ENCODE measurements at places on chromosomes 2 and 18. TPM values are rescaled to one million over a fixed set of nuclear protein-coding genes. Genes with fewer than 3 reads are reported as not detected.

ZSWIM2 gene
- total RNA-seq = not detected

CDCA7 gene
- 0.89 TPM for total RNA-seq

ERBB4 gene
- 25.3 TPM for total RNA-seq

EPAS1 gene
- 1,419 TPM for total RNA-seq

ASIC4 gene
- 0.53 TPM for total RNA-seq

MALL gene
- 82.7 TPM for total RNA-seq

CCDC150 gene
- total RNA-seq = 1.5 TPM

ACTG2 gene
- 22.2 TPM for total RNA-seq

KCNK3 gene
- total RNA-seq = 26.8 TPM

DNA sequence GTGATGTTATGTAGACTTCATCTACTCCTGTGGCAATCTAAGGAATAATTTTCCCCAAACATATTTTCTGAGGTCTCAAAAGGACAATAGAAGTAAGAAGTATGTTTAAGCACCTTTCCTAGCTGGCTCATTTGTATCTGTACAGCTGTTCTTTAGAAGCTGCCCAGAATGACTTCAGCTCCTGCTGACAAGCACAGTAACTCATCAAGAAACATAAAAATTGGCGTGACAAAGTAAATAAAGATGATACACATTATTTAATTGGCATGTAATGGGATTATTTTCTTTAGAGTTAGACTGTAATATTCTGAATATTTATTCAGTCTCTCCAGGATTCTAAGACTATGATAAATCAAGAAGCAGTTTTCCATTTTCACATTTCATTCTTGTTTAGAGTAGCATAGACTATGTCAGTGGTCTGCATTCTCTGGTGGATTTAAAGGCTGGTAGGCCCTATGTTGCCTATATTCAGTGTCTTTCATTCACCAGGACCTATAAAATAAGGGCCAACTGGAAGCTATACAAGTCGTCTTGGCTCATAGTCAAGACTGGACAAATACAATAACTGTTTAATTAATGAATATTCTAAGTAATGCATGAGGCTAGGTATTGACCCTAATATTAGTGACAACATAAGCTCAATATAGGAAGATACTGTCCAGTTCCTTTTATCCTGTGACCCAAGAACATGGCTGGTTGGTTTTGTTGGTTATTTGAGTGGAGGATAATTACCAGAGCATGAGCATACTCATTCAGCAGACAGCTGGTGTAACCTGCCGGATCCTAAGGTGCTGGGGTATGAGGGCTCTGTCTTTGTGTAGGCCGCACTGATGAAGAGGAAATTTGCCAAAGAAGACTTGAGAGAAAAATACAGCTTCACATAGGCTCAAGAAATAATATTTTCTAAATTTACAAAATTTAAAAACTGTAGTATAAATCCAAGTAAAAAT, 107.0 kb downstream of the PDE1A start:
- H3K27ac ChIP-seq = no peak overlapping the region
- no peak for DNase-seq
- H3K27me3 ChIP-seq = no peaks in the 10 kb centered on the region
- no peak overlapping the region for H3K4me3 ChIP-seq
- no peaks in the 10 kb centered on the region for H3K36me3 ChIP-seq
- H3K4me1 ChIP-seq = no peaks in the 10 kb centered on the region

DNA sequence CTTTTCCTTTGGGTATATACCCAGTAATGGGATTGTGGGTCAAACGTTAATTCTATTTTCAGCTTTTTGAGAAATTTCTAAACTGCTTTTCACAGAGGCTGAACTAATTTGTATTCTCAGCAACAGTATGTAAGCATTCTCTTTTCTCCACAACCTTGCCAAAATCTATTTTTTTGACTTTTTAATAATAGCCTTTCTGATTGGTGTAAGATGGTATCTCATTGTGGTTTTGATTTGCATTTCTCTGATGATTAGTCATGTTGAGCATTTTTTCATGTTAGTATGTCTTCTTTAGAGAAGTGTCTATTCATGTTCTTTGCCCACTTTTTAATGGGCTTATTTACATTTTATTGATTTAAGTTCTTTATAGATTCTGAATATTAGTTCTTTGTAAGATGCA, 145.5 kb downstream of the TRABD2A start:
- no peak for DNase-seq
- no peak overlapping the region for H3K4me3 ChIP-seq
- H3K4me1 ChIP-seq = no peaks in the 10 kb centered on the region
- no peaks in the 10 kb centered on the region for H3K36me3 ChIP-seq
- H3K27me3 ChIP-seq = no peaks in the 10 kb centered on the region

- no peaks in the 10 kb centered on the region for H3K4me1 ChIP-seq
- H3K4me3 ChIP-seq = no peak overlapping the region
- H3K36me3 ChIP-seq = peaks cover 11% of the 10 kb centered on the region
- no peaks in the 10 kb centered on the region for H3K27me3 ChIP-seq
- no peak for DNase-seq
- no peak overlapping the region for H3K27ac ChIP-seq
Observed at GRCh38 chr2:32742376-32742775, 114.5 kb downstream of the TTC27 start.

DNA sequence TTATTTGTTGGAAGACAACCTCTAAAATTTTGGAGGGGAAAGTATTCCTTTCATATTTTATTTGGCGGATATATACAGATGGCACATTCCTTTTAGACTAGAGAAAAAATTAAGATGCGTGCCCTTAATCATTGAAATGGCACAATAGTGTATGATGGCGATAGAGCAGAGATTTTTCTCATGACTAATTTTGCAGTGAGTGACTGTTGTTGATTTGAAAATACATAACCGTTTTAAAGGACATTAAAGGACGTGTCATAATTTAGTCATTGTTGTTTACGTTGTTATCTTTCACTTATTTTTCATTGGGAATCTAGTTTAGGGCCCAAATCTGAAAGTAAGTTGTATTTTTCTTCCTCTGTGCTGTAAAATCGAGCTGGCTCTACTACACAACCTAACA, 61.7 kb downstream of the CERS6 start:
- no peak overlapping the region for H3K27ac ChIP-seq
- no peaks in the 10 kb centered on the region for H3K36me3 ChIP-seq
- peaks cover 20% of the 10 kb centered on the region for H3K4me1 ChIP-seq
- H3K4me3 ChIP-seq = no peak overlapping the region
- H3K27me3 ChIP-seq = no peaks in the 10 kb centered on the region

DNA sequence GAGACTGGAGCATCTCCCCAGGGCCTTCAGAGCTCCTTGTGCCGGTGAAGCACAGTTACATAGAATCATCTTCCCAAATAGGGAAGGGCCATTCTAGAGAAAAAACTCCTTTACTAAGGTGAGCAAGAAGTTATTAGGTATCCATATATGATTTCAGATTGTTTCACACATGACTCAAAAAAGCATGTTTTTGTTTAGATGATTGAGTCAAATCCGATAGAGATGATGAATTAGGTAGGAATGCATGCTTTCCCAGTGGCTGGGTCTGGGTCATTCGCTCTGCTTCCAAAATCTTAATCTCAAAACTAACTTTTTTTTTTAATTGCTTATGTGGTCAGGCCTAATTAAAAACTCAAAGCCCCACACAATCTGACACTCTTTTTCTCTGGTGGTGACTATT, 3.8 kb downstream of the NT5C1B start:
- H3K27ac ChIP-seq = no peak overlapping the region
- no peaks in the 10 kb centered on the region for H3K27me3 ChIP-seq
- no peak overlapping the region for H3K4me3 ChIP-seq
- no peaks in the 10 kb centered on the region for H3K4me1 ChIP-seq
- H3K36me3 ChIP-seq = no peaks in the 10 kb centered on the region

DNA sequence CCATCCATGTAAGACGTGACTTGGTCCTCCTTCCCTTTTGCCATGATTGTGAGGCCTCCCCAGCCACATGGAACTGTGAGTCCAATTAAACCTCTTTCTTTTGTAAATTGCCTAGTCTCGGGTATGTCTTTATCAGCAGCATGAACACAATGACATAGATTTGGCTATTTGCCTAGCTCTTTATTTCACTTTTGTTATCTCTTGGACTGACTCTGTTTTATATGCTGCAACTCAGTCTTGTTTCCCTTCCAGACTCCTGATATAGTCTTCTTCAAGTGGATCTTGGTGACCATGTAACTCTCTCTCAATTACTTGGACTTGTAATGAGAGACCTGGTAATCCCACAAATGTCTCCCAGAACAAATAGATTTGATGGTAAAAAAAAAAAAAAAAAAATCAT, 627.6 kb downstream of the CCDC85A start:
- H3K36me3 ChIP-seq = no peaks in the 10 kb centered on the region
- no peak overlapping the region for H3K4me3 ChIP-seq
- H3K27ac ChIP-seq = no peak overlapping the region

- no peak overlapping the region for H3K27ac ChIP-seq
- H3K36me3 ChIP-seq = peaks cover 61% of the 10 kb centered on the region
- DNase-seq = no peak
- H3K4me1 ChIP-seq = peaks cover 59% of the 10 kb centered on the region
Observed at GRCh38 chr2:218266316-218266979, 3.5 kb downstream of the AAMP start.

DNA sequence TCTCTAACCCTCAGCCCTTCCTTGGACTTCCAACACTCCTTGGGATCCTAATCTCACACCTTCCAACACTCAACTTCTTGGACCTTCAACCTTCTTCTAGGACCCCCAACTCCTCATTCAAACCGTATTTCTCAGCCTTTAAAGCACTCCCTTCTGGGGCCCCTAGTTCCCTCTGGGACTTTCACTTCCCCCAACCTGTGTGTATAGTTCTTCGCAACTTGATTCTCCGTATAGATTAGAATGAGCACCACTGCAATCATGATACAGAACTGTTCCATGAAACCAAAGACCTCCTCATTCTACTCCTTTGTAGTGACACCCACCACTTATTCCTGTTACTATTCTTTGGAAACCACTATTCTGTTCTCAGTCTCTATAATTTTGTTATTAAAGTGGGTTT, 62.0 kb upstream of the NFU1 start:
- H3K4me3 ChIP-seq = no peak overlapping the region
- DNase-seq = no peak
- no peak overlapping the region for H3K27ac ChIP-seq
- H3K4me1 ChIP-seq = peaks cover 5% of the 10 kb centered on the region

GRCh38 chr2:58479535-58480140, 238.5 kb upstream of the FANCL start:
- no peaks in the 10 kb centered on the region for H3K36me3 ChIP-seq
- H3K4me3 ChIP-seq = no peak overlapping the region
- no peak overlapping the region for H3K27ac ChIP-seq
- H3K4me1 ChIP-seq = no peaks in the 10 kb centered on the region
- DNase-seq = no peak
- H3K27me3 ChIP-seq = no peaks in the 10 kb centered on the region

DNA sequence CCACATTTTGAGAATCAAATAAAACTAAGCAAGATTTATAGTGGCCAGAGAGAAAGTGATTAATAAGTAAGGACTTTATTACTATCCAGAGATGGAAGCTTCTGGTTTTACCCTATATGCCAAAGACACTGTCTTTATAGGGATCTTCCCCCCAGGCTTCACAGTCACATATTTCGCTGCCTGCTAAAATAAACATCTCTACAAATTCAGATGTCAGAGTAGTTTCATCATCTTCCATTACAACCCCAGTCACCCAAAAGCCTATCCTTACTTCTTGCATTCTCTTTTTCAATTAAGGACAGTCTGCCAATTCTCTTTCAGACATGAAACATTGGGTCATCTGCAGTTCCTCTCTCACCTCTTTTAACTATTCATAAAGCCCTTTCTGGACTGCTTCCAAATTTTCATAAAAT, 28.3 kb downstream of the CREB1 start:
- no peaks in the 10 kb centered on the region for H3K27me3 ChIP-seq
- peaks cover 26% of the 10 kb centered on the region for H3K4me1 ChIP-seq
- H3K27ac ChIP-seq = no peak overlapping the region
- no peak for DNase-seq
- peaks cover 48% of the 10 kb centered on the region for H3K36me3 ChIP-seq

GRCh38 chr2:210049831-210050230, 47.4 kb downstream of the RPE start:
- no peak overlapping the region for H3K4me3 ChIP-seq
- no peak for DNase-seq
- peaks cover 2% of the 10 kb centered on the region for H3K36me3 ChIP-seq
- no peaks in the 10 kb centered on the region for H3K27me3 ChIP-seq

DNA sequence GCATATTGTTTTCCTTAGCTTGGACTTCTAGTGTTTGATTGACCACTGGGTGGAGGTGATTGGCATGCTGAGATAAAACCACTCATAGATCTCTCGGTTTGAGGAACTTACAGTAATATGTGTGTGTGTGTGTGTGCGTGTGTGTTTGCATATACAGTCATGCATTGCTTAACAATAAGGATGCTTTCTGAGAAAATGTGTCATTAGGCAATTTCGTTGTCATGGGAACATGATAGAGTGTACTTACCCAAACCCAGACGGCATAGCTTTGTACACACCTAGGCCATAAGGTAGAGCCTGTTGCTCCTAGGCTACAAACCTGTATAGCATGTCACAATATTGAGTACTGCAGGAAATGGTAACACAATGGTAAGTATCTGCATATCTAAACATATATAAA, 167.3 kb downstream of the NYAP2 start:
- no peaks in the 10 kb centered on the region for H3K27me3 ChIP-seq
- no peak overlapping the region for H3K27ac ChIP-seq
- H3K36me3 ChIP-seq = no peaks in the 10 kb centered on the region
- no peaks in the 10 kb centered on the region for H3K4me1 ChIP-seq

DNA sequence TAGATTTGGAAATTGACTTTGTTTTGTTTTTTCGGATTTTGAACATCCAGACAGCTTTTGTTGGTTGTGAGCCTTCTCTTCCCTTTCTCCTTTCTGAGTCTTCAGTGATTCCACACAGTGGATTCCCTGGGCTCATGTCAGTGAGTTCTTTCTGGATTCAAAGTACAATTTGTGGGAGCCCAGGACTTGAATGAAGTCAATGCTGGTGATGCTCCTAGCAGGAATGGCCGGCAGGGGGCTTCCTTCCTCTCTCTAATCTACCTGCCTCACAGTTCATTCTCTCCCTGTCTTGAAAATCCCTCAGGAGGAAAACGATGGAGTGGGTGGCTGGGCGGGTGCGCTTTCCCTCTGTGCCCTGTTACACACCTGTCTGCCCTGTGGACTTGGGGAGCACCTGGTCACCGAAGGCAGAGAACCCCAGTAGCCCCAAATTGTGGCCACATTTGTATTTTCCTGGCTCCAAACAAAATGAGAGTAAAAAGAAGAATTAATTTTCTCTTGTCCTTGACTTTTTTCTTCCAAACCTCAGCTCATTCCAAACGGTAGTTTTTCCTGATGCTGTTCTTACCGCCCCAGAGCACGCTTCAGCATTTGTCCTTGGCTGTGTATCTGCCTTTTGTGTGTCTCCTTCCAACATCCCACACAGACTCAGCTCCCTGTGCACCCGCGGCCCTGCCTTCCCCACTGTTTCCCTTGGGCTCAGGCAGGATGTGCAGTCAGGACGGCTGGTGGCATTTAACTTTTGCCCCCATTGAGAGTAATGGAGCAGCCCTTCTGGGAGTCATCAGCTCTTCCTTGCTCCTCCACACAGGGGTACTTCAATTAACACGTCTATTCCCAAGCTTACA, 86.6 kb downstream of the MARCO start:
- H3K4me3 ChIP-seq = no peak overlapping the region
- H3K36me3 ChIP-seq = no peaks in the 10 kb centered on the region
- DNase-seq = no peak
- no peaks in the 10 kb centered on the region for H3K4me1 ChIP-seq
- H3K27me3 ChIP-seq = no peaks in the 10 kb centered on the region
- H3K27ac ChIP-seq = no peak overlapping the region

GRCh38 chr2:65782996-65783650, 350.7 kb upstream of the SPRED2 start:
- H3K4me1 ChIP-seq = no peaks in the 10 kb centered on the region
- no peaks in the 10 kb centered on the region for H3K27me3 ChIP-seq
- no peak overlapping the region for H3K27ac ChIP-seq
- DNase-seq = no peak
- H3K36me3 ChIP-seq = no peaks in the 10 kb centered on the region
- H3K4me3 ChIP-seq = no peak overlapping the region

All from lower lobe of right lung (tissue), 2 donors.